Choroid plexus epithelial cell (primary cell): ENCODE measurements at places on chromosomes 3 and 15.
A peak's percentile ranks its signal among the peaks of the same experiment; 100 is the strongest.

GRCh38 chr15:77747175-77748077, 114.7 kb upstream of the LINGO1 start:
- no peak for DNase-seq

GRCh38 chr3:46695962-46696894, 2.7 kb upstream of the ALS2CL start:
- DNase-seq, result peak; percentile 49

- DNase-seq, result no peak
Measured at GRCh38 chr15:79598639-79599038, 166.5 kb downstream of the MINAR1 start.

GRCh38 chr3:86969500-86970189, 21.3 kb downstream of the VGLL3 start:
- peak; percentile 74 for DNase-seq

- no peak for DNase-seq
Measured at GRCh38 chr15:40941068-40941527, 12.0 kb downstream of the DLL4 start.

DNA sequence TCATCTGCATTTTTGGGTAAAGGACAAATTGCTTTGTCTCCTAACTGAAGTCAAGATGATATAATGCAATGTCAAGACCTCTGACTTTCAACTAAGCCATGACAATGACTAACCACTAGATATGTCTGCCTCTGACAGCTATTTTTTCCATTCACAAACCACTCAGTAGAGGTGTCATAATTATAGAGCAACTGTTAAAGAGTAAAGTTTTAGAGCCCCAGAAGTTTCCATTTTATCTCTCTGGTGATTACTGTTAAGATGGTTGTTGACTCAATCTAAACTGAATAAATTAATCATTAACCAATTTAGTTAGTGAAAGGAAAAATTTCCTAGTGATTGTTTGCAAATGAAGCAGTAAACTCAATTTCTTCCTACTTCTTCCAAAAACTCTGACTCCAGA, 779.9 kb downstream of the GRM7 start:
- no peak for DNase-seq

DNA sequence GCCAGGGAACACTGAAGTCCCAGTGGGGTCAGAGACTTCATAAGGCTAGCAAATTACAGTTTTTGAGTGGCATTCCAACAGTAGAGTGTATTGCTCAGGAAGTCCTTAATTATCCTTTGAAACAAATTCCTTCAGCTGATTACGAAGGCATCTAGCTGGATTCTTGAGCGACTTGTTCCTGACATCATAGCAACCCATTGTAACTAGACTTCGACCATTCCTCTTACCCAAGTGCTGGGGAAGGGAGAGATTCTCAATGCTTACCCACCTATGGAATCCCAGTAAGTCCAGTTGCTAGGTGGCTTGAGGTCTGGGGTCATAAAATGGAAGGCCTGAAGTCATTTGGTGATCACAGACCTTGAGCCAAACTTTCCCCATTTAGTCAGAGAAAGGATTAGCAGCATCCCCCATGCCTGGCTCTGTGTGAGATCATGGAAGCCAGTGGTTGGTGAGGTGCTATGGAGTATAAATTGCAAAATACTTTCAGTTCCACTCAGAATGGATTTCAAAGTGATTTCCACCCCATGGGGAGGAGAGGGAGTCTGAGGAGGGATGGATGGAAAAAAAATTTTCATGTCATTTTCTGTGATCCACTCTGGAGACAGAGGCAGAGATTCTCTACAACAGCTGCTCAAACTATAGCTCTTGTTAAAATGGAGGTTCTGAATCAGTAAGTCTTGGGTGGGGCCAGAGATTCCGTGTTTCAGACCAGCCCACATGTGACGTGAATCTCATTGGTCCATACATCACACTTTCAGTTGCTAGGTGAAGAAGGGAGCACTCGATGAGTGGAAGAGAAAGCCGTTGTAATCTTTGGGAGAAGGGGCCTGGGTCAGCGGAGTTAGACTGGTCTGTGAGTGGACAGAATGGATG, 45.7 kb downstream of the CD86 start:
- DNase-seq, result peak; percentile 8

DNA sequence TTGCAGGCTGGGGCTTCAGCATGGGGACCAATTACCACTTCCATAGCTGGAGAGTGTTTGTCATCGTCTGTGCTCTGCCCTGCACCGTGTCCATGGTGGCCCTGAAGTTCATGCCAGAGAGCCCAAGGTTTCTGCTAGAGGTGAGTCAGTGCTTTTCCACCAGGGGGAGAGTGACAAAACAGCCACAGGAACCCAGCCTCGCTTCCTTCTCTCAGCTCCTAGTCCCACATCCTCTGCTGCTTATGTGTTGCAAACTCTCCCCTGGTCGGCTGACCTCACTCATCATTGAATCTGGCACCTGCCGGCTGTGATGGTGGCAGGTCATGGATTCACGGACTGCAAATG, 158.3 kb downstream of the SV2B start:
- no peak for DNase-seq

GRCh38 chr15:43268111-43269105, 1.7 kb upstream of the TGM5 start:
- DNase-seq, result peak; percentile 49

- peak; percentile 44 for DNase-seq
Measured at GRCh38 chr3:8730656-8731055, 2.9 kb upstream of the CAV3 start.

DNA sequence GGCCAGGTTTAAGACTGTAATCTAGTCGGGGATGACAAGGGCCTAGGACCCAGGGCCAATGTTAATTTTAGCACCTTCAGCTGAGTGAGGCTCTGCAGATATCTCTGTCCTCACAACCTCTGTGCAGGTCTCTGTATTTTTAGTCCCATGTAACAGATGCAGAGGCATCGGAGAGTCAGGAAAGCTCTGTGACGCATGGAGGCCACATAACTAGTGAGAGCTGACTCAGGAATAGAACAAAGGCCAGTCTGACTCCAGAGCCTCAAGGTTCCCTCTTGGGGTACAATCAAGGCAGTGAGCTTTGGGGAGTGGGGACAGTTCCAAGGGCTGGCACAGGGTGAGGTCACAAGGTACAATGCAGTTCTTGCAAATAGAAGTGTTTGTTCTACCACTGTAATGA, 31.0 kb downstream of the FSTL1 start:
- no peak for DNase-seq

- peak; percentile 88 for DNase-seq
Measured at GRCh38 chr3:69013253-69014021, at the start of gene EOGT. EOGT (minus strand) TSS chr3:69013684; CDS start chr3:69009846, 3,838 bp downstream.

- no peak for DNase-seq
Measured at GRCh38 chr3:142046320-142047020, 102.9 kb downstream of the TFDP2 start.

- DNase-seq, result peak; percentile 58
Measured at GRCh38 chr15:66947471-66947870, 117.9 kb upstream of the SMAD3 start.
